ENCODE measurements at places on chromosomes 5 and 9.

DNA sequence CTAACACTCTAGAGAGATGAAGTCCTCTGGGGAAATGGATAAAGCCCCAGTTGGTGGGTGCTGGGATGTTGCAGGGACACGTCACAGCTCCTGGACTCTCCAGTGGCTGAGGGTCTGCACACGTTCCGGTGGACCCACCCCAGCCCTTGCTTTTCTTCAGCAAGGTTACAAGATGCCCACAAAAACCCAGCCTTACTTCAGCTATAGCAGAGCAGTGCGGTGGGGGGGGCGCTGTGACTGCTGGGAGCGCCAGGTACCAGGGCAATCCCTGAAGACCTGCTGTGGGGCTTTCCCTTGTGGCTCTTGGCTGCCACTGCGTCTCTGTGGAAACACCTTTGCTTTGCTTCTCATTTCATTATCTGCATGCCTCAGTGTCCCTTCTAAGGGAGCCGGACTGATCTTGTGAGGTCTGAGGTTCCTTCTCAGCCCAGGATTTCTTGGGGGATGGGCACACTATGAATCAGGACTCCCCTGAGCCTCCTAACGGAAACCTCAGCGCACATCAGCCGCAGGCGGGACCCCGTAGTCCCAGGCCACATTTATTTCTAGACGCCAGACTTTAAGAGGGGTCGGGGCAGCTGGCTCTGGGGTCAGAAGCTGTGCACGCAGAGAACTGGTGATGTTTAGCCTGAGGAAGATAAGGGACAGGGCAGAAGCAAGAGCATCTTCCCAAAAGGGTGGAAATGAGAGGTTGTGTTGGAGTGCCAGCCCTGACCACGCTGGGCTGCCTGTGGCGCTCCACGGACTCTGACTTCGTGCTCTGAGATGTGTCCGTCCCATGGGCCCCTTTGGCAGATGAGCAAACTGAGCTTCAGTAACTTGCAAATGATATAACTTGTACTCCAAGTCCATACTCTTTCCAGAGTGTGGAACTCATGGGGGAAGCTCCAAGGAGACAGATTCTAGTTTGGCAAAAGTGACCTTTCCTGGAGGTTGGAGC is 106.8 kb downstream of the WNK2 start:
- no peak for DNase-seq

DNA sequence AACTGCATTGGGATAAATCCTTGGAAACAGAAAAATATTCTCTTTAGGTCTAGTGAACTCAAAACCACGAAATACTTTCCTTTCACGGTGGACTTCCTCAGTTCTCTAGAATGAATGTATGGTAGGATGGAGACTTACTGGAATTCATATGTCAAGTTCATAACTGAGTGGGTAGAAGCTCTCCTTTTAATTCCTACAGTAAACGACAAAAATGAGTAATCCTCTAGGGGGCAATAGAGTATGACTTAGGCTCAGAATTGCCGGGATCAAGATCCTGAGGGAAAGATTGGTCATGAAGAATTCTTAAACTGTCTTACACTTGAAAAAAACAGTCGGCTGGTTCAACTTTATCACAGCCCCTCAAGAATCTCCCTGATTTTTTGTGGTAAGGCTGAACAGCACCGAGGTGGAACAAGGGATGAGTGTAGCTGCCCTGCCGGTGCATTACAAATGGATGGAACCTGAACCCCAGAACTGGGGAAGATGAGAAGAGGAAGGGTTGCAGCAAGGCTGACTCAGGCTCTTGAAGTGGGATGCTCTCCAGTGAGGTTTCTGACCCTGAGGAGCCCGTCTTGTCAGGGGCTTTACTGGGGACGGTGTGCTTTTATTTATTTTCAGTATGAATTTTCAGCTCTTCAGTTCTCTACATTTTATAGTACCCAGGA is 14.0 kb upstream of the LOX start:
- no peak for DNase-seq

- DNase-seq: no peak
Observed at GRCh38 chr5:114208120-114208519, 153.8 kb upstream of the KCNN2 start.

GRCh38 chr5:67680099-67680498 is 483.5 kb upstream of the CD180 start:
- DNase-seq: no peak

DNA sequence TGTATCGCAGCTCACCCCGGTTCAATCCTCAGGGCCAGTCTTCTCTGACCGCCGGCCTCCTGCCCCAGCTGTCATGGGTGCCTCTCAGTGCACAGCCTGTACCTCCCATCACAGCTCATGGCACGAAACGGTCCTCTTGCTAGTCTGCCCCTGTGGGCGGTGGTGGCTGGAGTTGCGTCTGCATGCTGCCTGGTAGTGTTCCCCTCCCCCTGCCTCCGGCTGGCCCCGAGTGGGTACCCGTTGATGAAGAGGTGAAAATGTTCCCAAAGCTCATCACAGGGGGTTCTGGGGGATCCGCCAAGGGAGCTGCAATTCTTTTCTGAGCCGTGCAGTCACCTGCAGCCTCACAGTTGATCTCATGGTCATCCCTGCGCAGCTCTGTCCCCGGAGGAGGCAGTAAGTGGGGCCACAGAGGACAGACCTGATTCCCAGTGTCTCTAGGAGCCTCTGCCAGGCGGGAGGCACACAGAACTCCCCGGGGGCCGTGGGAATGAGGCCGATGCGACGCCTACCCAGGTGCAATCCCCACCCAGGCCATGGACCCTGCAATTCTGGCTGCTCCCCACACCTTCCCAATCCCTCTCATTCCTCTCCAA is 34.7 kb upstream of the FIBCD1 start:
- DNase-seq: no peak

- no peak for DNase-seq
Observed at GRCh38 chr9:134247918-134248631, 78.2 kb upstream of the RXRA start.

GRCh38 chr5:2335733-2336515 is 415.6 kb downstream of the IRX2 start:
- DNase-seq: no peak

DNA sequence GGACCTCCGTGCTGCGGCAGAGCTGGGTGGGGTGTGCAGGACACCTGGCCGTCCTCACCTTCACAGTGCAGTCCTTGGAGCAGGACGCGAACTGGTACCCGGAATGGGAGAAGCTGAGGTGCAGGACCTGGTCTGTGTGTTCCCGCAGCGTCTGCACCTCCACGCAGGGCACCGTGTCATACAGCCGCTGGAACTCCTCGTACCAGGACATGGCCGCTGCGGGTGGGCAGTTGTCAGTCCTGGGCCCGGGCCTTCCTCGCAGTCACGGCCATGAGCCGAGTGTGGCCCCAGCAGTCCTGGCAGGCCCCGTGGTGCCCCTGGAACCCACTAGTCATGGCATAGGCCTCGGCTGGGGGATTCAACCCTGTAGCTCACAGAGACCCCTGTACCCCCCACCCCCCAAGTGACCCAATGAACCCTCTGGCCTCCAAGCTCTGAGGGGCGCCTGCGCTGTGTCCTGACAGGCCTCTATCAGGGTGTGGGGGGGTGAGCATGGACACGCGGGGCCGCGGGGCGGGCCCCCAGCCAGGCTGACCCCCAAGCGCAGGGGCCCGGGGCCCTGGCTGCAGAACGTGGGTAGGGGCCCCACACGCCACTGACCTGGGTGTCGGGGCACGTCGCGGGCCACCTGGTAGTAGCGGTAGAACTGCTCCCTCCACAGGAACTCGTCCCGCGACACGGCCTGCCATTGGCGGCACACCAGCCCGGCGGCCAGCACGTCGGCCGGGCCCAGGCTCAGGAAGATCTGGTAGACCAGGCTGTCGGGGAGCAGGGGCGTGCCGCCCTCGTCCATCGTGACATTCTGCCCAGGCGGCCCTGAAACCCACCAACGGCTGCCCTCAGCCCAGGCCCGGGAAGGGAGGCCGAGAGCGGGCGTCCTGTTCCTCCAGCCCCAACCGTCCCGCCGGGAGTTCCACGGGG is 987 bp downstream of the FBXW5 start:
- no peak for DNase-seq

GRCh38 chr9:126499005-126499910 is 114.5 kb upstream of the LMX1B start:
- no peak for DNase-seq

- no peak for DNase-seq
Observed at GRCh38 chr9:111805830-111806241, 11.1 kb upstream of the SHOC1 start.

DNA sequence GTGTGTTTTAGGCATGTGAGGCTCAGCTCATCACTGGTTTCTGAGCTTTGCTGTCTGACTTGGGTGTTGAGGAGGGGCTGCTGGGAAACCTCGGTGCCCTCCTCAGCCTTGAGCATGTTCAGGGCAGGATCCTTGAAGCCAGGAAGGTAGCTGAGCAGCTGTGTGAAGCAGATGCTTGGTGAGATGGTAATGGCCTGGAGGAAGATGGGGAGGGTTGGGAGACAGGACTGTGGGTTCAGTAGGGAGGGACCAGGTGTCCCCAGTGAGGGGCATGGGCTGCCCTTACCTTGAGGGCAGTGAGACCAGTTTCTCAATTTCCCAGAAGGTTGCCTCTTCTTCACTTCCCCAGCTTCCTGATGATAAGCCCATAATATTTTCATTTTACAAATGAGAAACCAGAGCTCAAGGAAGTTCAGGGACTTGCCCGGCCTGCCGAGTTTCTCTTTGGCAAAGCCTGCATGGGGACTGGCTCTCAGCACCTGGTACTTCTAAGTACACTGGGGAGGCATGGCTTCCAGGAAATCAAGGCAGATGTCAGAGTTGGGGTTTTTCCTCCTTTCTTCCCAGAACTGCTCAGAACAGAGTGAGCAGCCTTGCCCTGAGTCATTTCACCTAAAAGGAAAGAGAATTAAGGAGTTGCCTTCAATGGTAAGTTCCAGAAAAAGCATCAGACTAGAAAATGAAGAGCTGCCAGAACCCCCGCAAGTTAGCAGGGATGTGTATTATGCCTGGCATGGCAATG is 225.7 kb downstream of the MAST4 start:
- no peak for DNase-seq

GRCh38 chr5:42654645-42655044 is 102.0 kb upstream of the CCDC152 start:
- no peak for DNase-seq

DNA sequence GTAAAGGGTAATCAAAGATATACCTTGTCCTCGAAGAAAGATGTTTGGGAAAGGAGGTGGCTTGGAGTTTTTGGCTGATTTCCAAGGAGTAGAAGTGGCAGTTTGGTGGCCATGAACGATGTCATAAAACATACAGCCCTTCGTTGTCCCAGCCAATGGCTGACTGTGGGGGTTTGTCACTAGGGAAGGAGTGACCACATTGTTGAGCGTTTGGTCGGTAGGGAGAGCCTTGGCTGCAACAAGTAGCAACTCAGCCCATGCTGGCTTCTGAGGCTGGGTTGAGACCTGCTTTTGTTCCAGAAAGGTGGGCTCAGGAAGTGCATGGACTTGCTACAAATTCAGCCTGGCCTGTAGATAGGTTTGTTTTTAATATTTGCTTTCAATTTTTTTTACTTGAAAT is 128.3 kb downstream of the BOD1 start:
- no peak for DNase-seq

DNA sequence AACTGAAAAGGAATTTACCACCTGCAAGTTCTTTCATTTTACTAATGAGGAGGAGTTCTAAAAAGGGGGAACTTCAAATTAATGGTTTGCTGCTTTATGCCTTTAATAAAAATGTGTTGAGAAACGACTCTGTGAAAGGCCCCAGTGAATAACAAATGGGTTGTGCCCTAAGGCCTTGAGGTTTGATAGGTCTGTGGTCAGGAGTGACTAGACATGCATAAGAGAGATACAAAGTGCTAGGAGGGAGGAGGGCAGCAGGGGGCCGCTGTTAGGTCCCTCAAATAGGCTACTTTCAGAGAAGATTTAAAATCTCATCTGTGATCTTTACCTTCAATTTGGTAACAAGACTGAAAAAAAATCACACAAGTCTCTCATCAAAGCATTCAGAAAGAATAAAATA is 58.3 kb downstream of the FAM81B start:
- DNase-seq: no peak

- no peak for DNase-seq
Observed at GRCh38 chr5:73150876-73151275, 22.1 kb upstream of the TMEM174 start.

- DNase-seq: no peak
Observed at GRCh38 chr5:173192561-173192960, 42.4 kb downstream of the NKX2-5 start.

DNA sequence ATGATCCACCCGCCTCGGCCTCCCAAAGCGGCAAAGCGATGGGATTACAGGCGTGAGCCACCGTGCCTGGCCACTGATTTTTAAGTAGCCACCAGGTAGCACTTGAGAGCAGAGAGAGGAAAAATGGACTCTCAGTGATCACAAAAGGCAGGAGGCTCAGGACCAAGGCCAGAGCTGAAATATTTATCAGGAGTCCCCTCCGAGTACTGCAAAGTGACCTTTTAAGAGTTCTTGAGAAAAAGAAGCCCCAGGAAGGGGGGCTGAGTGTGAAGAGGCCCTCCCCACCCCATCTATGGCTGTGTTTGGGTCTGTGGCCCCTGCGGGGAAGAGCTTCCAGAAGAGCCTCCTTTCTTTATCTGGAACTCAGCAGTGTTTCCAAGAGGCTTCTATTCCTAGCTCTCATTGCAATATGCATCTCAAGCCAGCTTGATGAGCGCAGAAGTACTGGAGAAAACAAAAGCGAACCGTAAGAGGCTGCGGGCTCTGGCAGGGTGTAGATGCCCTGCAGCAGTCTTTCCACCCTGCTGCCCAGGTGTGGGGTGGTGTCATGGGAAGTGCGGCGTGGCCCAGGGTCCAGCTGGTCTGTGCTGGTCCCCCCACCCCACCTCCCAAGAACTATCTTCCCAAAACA is 75.5 kb upstream of the CDK20 start:
- no peak for DNase-seq

GRCh38 chr5:10387690-10388089 is 34.2 kb downstream of the MARCHF6 start:
- DNase-seq: no peak

DNA sequence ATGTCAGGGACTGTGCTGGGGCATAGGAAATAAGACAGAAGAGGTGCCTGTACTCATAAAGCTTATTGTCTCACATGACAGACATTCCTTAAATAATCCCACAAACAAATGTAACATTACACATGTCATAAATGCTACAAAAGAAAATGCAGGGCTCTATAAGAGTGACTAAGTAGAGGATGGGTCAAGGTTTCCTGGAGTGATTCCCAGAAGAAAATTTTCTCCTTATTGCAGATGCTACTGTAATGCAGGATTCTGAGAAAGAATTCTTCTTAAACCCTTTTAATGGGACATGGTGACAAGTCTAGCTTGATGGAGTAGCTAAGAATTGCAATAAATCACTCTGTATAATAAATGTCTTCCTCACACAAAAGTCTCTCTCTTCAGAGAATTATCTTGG is 55.7 kb downstream of the SH3TC2 start:
- no peak for DNase-seq

DNA sequence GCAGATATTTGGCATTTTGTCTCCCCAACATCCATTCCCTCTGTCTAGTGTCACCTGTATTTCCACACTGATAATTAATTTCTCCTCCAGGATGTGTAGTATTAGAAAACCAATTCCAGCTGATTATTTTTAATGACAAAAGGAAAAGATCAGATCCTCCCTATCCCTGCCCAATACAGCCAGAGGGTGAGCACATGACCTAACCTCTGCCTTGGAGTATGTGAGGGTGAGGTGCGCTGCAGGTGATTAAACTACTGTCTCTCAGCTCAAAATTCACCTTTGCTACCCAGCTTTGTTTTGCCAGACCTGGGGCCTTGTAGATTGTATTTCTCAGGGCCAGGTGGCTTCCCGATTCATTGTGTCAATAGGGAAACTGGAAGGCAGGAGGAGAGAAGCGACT is 402.1 kb downstream of the PRELID2 start:
- DNase-seq: no peak

Measured in Jurkat, Clone E6-1 (cell line).